ENCODE measurements at places on chromosomes 2 and 18.

GRCh38 chr2:24915175-24915574 lies 4.9 kb downstream of the ADCY3 start:
- DNase-seq = no peak

DNA sequence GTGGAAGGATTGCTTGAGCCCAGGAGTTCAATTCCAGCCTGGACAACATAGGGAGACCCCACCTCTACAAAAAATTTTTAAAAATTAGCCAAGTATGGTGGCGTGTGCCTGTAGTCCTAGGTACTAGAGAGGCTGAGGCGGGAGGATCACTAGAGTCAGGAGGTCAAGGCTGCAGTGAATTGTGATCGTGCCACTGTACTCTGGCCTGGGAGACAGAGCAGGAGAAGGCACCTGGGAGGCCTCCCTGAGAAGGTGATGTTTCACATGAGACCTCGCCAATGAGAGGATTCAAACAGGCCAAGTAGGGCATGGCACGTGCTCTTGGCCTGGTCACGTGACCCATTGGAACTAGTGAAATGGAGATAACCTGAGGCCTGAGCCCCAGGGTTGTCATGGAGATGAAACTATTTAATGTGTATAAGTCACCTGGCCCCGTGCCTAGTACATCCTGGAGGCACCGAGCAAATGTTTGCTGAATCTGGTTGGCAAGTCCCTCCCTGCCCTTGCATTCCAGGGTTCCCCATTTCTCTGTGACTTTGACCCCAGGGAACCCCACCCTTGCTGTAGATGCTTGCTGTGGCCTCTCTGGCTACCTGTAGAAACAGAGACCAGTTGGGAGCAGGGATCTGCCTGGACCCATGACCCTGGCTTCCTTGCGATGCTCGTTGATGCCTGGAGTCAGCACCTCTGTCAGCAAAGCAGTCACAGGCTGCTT lies 26.1 kb upstream of the ROCK2 start:
- DNase-seq = no peak

DNA sequence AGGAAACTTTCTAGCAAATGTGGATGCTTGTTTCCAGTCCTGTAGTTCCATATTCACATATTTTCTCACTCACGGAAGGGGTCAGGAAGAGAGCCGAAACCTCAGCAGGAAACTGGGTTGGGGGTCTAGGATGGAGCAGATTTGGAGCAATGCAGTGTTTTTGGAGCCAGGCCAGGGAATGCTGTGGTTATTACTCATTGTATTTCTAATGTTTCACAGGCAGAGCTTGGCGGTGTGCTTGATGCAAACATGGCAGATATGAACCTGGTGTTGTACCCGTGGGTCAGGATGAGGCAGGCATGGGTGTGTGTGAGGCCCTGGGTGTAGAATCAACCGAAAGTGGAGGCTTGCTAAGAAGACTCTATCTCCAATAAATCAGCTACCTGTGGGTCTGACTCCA lies 34.6 kb upstream of the ACKR3 start:
- no peak for DNase-seq

- DNase-seq = no peak
Observed at GRCh38 chr2:179068991-179069643, 19.2 kb upstream of the CCDC141 start.

GRCh38 chr2:130827502-130828251 lies 9.0 kb upstream of the ARHGEF4 start:
- DNase-seq = no peak

GRCh38 chr18:58454406-58455061 lies 174.4 kb downstream of the ALPK2 start:
- DNase-seq = no peak

DNA sequence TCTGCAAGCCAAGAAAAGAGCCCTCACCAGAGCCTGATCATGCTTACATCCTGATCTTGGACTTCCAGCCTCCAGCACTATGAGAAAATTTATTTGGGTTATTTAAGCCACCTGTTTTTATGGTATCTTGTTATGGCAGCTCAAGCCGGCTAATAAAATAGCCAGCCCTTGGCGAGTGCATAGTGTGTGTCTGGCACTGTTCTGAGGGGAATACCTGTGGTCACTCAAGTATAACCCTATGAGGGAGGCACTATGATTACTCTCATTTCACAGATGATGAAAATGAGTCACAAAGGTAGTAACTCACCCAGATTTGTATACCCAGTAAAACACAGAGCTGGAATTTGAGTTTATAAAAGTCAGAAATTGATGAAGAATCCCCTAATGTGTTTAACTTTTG lies 556.9 kb upstream of the SETBP1 start:
- no peak for DNase-seq

DNA sequence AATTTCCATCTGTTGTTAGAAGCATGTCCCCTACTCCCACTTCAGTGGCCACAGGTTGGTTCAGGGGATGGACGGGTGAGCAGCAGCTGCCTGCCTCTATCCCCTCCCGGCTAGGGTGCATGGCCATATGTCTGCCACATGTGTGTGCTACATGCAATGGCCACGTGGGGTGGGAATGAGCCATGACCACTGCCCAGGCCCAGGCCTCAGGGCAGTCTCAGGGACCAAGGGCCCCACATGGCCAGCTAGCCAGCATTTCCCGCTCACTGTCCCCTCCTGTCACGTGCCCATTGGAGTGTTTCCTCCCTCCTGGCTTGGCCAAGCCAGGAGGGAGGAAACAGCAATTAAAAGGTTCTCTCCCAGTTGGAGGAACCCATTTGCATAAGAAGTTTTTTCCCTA lies 117.1 kb downstream of the KCNS3 start:
- DNase-seq = no peak

GRCh38 chr2:115285416-115285815 lies 843.0 kb downstream of the DPP10 start:
- DNase-seq = no peak

- no peak for DNase-seq
Observed at GRCh38 chr2:30225131-30225762, 6.1 kb upstream of the LBH start.

- DNase-seq = no peak
Observed at GRCh38 chr2:128589681-128590080, 271.0 kb upstream of the HS6ST1 start.

DNA sequence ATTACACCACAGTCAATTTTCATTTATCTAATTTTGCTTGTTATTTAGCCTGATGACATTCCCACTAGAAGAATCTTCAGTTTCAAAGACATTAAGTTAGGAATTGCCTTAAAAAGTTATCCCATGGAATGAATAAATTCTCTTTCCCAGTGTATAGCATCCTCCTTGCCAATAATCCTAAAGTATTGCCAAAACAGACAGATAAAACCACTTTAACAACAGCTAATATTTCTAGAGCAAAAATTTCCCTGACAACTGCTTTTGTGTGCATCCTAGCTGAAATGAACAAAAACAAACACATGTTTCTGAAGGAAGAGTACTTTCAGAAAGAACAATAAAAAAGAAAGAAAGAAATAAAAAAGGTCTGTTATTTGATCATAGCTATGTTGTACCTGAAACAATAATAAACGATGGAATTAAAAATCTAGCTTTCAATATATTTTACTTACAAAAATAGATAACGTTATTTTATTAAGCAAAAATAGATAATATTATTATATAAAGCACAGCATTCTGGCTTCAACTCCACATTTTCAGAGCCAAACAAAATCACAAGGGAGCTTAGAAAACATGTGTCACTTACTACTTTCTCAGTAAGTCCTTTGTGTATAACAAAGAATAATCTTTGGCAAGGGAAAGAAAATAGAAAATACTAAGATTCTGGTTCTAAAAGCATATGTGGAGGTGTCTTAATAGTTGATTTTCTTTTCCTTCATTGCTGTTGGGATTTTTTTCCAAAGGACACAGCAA lies 939.0 kb upstream of the CRIM1 start:
- no peak for DNase-seq

GRCh38 chr2:64311948-64312621 lies 141.9 kb upstream of the LGALSL start:
- no peak for DNase-seq

DNA sequence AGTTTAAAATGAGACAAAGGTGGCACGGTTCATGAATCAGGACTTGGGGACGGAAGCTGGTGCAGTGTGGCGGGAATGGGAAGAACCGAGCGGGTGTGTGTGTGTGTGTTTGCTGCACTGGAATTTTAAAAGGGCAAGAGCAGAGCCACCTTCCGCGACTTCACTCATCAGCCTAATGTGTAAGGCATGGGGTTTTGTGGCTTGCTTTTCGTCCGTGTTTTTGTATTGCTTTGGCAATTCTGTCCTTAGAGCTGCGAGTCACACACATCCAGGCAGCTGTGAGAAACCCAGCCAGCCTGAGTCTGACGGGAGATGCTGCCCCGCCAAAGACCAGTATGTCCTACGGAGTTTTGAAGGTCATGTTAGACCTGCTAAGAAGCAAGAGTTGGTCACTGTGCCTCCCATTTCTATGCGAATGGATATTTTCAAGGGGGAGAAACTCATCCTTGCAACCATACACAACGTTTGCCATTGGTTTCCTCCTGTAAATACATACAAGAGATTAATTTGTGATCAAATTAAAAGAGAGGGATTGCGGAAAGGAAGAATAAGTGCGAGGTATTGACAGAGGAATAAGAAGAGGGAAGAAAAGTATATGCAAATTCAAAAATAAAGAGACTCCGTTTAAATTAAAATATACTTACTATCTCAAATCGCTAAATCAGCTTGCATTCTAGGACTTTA lies 665 bp upstream of the CACNB4 start:
- DNase-seq = no peak

GRCh38 chr2:69955029-69955428 lies 6.4 kb downstream of the ASPRV1 start:
- DNase-seq = no peak

DNA sequence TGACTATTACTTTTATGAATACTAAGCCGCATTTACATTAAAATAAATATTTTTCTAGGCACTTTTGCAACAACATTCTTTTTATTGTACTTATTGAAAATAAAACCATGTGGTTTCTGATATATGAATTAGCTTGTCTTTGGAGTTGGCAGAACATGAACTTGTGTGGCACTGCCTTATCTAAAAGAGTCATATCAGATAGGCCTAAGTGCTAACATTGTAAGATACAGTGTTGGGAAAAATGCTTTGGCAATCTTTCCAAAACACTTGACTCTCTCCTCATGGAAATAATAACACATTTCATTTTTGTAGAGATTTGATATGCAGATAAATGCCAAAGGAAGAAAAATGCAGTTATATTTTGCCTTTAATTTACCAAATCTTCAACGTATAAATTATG lies 191.7 kb downstream of the ERBB4 start:
- DNase-seq = no peak

DNA sequence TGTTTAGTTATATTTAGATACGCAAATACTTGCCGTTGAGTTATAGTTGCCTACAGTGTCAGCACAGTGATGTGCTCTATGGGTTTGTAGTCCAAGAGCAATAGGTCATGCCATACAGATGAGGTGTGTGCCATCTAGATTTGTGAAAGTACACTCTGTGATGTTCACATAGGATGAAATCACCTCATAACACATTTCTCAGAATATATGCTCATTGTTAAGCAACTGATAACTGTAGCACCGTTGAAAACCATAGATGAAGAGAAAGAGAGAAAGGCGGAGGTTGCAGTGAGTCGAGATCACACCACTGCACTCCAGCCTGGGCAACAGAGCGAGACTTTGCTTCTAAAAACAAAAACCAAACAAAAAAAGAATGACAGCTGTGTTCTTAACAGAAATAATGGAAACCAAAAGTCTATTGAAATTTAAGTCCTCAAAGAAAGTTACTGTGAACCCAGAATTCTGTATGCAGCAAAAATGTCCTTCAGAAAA lies 9.5 kb downstream of the DGKD start:
- no peak for DNase-seq

DNA sequence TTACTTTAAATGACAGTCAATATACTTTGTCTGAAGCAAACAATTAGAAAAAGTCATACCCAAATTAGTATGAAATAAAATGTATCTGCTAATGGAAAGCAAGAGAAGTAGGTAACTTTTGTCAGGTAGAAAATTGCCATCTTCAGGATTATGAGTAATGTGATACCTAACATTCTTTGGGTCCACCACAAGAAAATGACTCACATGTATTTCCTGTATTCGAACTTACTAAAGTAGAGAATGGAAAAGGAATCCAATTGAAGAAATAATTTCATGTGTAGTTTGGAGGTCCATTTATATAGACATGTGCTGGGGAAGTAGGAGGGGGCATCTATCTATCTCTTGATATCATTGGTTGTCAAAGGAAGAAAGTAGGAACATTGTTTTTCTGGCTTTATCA lies 636.2 kb upstream of the CHAC2 start:
- no peak for DNase-seq

- no peak for DNase-seq
Observed at GRCh38 chr18:50186385-50186784, 8.6 kb downstream of the MYO5B start.

- no peak for DNase-seq
Observed at GRCh38 chr2:20159411-20160070, 65.4 kb downstream of the SDC1 start.

DNA sequence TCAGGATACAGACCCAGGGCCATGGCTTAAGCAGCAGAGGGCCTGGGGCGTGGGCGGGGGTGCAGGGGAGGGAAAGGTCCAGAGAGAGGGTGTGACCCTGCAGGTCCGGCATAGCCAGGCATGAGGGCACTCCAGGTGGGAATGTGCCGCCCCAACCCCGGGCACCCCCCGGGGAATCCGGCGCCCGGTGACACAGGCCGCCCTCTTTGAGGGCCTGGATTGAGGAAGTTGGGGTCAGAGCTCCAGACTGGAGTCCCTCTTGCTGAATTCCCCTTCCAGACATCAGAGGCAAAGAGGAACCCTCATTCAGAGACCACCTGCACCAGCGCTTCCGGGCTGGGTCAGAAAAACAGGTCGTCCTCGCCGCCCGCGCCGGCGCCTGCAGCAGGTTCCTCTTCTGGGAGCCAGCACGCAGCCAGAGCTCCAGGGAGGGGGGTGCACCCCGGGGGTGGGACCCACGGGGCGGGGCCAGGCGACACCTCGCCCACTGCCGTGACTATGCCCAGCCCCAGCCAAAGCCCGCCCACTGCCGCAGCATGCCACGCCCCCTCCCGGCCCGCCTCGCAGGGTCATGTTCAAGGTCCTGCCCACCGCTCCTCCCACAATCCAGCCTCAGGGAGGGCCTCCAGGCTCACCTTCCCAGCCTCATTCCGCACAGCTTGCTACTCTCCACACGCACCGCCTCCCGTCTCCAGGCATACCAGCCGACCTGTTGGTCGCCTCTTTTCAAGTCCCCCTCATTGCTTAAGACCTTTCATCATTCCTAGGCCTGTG lies 98.3 kb upstream of the ID2 start:
- DNase-seq = peak; percentile 72

GRCh38 chr2:126664234-126664633 lies 8.3 kb downstream of the GYPC start:
- no peak for DNase-seq

DNA sequence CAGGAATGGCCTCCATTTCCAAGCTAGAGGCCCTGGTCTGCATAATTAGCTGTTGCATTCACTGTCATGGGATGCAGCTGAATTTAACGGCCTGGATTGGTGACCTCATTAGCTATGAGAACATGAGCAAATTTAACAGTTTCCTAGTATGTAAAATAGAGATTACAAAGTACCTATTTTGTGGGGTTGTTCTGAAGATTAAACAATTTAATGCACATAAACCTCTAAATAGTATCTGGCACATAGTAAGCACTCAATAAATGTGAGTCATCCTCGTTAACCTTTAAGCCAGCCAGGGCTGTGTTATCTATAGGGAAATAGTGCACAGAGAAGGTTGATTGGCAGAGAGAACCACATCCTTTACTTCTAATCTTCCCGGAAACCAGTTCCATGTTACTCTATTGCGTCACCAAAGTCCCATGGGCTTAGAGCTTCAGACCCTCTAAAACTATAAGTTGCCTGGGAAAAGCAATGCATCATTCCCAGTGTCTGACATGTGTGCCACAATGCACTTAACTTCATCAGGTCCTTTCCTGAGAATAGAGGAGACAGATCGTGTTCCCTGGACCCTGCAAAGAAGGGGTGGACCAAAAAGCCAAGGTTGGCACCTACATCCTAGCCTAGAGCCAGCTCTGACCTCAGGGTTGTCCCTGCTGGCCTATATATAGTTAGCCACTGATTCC lies 196.5 kb downstream of the LNPK start:
- DNase-seq = no peak
